Activated CD4-positive, alpha-beta T cell treated with anti-CD3 and anti-CD28 coated beads, Interleukin-2, Interleukin-4, amounts not matched to agents 100 ng/mL and 50 ng/mL, durations not matched to agents 16 hours and 8 hours (primary cell): ENCODE measurements at places on chromosomes 6 and 20.

DNA sequence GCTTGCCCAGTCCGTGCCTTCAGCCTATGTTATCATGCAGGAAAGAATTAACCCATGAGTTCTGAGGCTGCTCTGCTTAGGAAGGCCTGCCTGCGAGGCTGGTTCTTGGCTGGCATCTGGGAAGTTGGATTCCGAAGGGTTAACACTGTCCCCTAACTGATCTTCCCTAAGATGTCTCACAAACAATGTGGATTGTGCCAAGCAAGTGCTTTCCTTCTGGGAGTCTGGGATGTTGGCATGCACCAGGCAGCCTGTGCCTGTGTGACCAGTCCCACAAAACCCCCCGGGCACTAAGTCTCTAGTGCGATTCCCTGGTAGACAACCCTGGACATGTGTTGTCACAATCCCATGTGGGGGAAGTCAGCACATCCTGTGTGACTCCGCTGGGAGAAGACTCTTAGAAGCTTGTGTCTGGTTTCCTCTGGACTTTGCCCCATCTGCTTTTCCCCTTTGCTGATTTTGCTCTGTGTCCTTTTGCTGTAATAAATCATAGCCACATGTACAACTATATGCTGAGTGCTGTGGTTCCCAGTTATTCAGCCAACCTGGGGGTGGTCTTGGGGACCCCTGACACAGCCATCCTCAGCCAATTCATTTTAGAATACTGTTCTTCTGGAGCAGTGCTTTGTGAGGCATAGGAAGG, 83.8 kb downstream of the SLC22A23 start:
- DNase-seq = no peak

DNA sequence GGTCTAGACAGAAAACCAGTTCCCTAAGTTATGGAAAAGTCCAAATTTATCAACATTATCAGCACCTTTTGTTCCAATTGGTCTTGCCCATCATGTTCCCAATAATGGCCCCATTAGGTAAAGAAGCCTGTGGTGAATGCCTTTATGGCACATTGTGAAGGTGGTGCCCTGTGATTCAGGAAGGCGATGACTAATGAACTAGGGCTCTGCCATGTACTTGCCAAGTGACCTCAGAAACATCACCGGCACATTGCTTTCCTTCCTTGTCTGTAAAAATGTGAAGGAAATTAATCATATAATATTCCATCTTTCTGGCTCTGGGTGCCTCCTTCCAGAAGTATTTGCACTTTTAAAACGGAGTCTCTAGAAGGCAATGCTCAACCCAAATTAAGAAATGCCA, 132.3 kb downstream of the UNC5CL start:
- DNase-seq = no peak

DNA sequence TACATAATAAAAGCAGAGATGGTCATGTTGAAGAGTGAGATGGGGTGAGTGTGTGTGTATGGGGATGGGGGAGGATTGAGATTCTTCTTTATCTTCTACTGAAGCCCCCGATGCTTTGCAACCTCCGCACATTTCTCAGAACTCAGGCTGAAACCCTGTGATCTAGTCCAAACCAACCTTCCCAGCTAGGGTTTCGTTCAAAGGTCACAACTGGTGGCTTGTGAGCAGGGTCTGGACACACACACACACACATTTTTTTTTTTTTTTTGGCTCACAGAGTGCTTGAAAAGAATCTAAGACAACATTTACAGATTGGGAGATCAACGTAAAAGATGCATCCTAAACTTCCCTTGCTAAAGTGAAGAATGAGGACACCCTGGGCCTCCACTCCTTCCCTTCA, 225.0 kb upstream of the AGPAT4 start:
- DNase-seq = no peak

DNA sequence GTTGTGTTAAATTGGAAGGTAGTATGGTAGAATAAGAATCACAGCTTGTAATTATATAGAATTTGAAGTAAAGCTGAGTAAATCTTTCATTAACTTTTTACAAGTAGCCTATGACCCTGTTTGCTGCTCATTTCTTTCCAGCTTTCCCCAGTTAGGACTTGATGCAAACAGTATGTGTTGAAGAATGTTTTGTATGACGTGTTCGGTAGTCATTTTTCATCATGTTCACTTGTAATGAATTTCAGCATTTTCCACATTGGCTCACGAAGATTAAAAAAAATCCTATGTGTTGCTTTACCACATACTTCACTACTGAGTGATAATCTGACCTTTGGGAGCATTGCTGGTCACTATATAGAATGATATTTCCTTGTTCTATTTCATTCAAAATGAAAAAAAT, 162.4 kb downstream of the CDKAL1 start:
- no peak for DNase-seq

- peak; percentile 70 for DNase-seq
Observed at GRCh38 chr20:46990017-46990595, 95.5 kb downstream of the EYA2 start.

DNA sequence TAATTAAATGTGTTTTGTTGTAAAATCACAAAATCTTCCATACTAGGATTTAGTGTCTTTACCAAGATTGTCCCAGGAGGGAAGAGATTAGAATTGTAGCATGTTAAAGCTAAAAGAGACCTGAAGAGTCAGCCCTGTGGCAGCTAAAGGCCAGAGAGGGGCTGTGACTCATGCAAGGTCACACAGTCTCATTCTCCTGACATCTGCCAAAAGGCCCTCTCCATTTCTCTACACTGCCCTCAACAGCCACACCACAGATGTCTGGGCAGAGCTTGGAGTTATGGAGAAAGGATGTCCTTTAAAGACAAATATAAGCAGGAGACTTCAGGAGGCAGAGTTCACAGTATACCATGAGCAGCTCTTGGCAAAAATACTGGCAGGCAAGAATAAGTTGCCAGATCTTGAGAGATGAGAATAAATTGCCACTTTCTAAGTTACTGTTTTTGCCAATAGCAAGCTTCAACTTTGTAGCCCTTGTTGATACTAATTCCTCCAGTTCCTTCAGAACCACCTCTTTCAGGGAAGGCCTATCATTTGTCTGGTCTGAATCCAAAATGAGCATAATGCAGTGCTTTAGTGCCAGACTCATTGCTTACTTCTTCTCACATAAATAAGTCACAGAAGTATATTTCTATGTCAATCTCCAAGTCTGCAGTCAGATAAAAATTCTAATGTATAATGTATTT, 41.7 kb downstream of the AKIRIN2 start:
- DNase-seq = no peak

DNA sequence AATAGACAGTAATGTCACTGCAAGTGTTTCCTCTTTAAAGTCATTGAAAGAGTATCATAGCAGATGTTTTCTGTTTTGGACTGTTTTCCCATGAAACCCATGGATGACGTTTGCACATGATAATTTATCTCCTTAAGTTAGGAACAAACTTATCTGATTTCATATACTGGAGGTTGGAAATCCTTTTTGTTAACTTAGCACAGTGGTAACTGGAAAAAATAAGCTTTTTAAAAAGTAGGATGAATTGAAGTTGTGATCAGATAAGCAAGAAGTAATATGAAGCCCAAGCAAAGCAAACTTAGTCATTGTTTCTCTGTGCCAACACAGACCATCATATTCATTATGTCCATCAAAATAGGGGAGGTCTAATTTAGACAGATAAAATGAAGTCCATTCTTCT, 61.6 kb downstream of the PLCB4 start:
- DNase-seq = no peak

DNA sequence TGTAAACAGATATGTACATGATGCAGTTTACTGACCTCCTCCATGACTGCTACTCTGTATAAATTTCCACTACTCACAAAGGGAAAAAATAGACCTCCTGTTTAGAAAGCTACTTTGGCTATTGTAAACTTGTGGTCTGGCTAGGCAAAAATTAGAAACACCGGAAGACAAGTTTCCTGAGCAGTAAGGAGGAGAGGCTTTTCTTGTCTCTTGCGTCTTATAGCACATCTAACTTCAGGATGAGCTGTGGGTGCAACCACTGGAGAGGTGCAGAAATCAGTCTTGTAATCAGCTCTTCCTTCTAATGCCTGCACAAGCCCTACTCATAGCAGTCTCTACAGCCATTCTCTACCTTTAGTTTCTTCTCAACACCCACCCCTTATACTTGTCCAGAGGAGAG, 296.5 kb upstream of the SLC35B3 start:
- DNase-seq = no peak

- no peak for DNase-seq
Observed at GRCh38 chr20:59939879-59940128, 301 bp downstream of the PPP1R3D start.

DNA sequence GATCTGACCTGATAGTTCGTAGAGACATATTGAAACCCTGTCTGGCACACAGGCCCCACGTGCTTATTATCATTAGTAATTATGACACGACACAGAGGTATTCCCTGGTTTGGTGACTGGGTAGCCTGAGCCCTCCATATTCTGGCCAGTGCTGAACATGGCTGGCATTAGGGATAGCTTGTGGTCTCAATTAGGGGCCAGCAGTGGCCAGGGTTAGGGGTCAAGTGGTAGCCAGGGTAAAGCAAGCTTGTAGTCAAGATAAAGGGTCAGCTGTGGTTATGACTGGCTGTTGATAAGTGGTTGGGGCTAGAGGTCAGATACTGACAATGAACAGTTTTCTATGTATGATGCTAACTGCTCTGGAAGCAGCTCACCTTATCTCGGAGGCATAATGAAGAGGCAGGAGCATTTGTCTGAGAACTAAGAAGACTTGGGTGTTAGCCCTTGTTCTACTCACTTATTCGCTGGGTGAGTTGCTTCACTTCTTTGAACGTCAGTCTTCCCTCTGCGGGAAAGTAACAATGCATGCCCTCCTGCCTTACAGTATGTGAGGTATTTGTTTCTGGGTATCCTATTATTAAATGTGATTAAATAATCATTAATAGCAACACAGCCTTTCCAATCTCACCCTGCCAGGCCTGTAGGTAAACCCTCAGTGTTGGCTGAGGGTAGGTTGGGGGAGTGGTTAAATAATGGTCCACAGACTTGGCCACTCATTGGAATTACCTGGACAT, 66.7 kb downstream of the VEGFA start:
- no peak for DNase-seq

- DNase-seq = no peak
Observed at GRCh38 chr20:47349365-47350180, 6.9 kb downstream of the ZMYND8 start.

- no peak for DNase-seq
Observed at GRCh38 chr20:22371843-22372242, 212.5 kb downstream of the FOXA2 start.

GRCh38 chr6:155452576-155452975, 3.1 kb downstream of the NOX3 start:
- DNase-seq = no peak

GRCh38 chr20:39880890-39881289, 808.1 kb downstream of the MAFB start:
- DNase-seq = peak; percentile 1
